Stimulated activated CD8-positive, alpha-beta memory T cell treated with anti-CD3 and anti-CD28 coated beads, Interleukin-15, amount 100 ng/mL, for 1 hour (primary cell): ENCODE measurements at places on chromosomes 12 and 14.
A peak's percentile ranks its signal among the peaks of the same experiment; 100 is the strongest.

- no peak for DNase-seq
Observed at GRCh38 chr12:43836475-43836989, 651 bp downstream of the TMEM117 start.

DNA sequence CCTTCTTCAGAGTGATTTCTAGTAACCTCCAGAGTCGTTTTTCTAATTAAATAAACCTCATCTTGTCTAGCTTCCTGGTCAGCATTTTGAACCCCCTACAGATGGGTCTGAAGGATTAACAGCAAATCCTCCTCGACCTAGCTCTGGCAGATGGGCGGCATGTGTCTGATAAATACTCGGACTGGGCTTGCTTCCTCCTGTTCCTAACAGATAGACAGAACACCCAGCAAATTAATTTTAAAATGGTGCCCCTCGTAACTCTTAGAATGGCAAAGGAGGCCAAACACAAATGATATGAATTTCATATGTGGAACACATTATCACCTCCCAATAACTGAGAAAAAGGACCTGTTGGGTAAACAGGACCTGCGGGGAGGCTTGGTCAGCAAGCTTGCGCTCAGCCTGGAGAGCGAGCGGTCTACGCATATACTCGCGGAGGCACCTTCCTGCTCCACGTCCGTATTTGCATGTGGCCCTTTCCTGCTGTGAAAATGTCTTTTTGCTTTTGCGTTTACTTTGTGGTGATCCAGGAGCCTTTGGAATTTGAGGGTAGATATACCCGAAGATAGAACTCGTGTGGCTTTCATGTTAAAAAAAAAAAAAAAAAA, 79.6 kb downstream of the OTX2 start:
- DNase-seq: no peak

- no peak for DNase-seq
Observed at GRCh38 chr14:98345161-98345560, 926.8 kb downstream of the BCL11B start.

GRCh38 chr14:31894351-31894750, 182.8 kb upstream of the ARHGAP5 start:
- no peak for DNase-seq

DNA sequence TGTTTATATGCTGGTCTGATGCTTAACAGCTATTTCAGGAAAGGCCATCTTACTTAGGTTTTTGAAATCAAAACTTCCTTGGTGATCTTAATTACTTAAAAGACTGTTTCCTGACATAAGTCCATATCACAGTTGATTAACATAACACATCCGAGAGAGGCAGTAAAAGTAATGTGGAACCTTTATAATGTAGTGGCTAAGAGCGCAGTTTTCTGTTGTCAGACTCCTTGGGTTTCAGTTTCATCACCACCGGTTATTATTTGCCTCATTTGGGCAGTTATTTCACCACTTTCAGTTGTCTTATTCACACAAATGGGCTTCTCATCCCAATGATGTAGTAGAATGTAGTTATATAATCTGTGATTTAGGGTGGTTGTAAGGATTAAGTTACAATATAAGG, 30.9 kb downstream of the TBC1D15 start:
- no peak for DNase-seq

GRCh38 chr14:103445806-103446205, 60.6 kb downstream of the MARK3 start:
- no peak for DNase-seq

GRCh38 chr12:112992541-112993398, 14.5 kb downstream of the OAS2 start:
- peak; percentile 34 for DNase-seq

DNA sequence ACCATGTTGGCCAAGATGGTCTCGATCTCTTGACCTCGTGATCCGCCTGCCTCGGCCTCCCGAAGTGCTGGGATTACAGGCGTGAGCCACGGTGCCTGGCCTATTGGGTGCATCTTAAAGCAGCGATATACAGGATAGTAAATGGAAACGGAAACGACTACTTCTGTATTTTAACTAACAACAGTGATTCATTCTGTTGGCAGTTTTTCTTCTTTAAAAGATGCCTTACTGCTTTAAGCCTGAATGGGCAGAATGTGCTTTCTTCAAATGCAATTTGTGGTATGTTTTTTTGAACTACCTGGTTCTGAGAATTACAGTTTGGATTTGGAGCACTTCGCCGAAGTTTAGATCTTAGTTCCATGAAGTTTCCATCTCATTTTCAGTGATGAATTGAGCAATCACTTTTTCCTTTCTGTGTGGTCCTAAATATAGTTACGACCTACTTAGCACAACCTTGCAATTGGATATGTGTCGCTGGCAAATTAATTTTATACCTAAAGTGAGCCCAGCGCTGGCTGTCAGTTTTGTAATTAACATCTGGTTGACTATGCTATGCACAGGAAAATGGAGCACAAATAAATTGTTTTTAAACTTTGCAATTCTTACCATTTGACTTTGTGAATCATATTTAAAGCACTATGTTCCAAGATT, 53.6 kb upstream of the EIF5 start:
- DNase-seq: no peak

DNA sequence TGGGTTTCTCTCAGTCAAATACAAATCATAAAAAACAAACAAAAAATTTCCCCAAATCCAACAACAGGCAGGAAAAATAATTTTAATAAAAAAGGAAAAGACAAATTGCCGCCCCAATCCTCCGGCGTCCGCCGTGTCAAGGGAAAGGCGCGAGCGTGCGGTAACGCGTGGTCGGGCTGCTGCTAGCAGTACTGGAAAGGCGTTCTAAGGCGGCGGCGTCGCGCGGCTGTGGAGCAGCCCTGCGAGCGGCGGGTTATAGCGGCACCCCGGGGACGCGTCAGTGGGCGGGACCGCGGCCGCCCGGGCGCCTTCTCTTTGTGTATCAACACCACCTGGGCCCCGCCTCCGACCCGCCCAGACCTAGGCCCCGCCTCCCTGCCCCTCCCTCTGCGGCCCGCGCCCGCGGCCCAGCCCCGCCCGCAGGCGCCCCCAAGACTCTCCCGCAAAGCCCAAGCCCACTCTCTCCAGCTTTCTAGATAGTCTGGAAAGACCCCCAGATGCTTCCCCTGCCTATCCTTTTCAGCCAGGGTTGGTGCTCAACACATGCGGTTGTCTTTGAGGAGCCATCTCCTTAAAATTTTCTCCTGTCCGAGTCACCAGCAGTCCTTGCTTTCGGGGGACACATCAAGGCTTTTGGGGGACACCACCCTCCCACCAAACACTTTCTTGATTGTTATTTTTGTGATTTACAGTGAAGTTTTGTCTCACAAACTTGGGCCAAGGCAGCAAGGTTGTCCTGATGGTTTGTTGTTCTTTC, at the start of gene SLC38A2:
Gene SLC38A2 (minus strand): TSS at position 230 of the 757 bp plus-strand sequence. CDS start 1,480 bp downstream, outside the sequence.
- peak; percentile 97 for DNase-seq

DNA sequence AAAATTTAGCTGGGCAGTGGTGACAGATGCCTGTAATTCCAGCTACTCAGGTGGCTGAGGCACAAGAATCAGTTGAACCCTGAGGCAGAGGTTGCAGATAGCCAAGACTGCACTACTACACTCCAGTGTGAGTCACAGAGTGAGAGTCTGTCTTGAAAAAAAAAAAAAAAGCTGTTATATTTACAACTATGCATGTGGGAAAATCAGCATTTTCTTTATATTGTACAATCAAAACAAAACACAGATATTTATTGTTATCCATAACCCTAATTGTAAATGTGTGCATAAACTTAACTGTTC, 12.5 kb downstream of the C1R start:
- no peak for DNase-seq

DNA sequence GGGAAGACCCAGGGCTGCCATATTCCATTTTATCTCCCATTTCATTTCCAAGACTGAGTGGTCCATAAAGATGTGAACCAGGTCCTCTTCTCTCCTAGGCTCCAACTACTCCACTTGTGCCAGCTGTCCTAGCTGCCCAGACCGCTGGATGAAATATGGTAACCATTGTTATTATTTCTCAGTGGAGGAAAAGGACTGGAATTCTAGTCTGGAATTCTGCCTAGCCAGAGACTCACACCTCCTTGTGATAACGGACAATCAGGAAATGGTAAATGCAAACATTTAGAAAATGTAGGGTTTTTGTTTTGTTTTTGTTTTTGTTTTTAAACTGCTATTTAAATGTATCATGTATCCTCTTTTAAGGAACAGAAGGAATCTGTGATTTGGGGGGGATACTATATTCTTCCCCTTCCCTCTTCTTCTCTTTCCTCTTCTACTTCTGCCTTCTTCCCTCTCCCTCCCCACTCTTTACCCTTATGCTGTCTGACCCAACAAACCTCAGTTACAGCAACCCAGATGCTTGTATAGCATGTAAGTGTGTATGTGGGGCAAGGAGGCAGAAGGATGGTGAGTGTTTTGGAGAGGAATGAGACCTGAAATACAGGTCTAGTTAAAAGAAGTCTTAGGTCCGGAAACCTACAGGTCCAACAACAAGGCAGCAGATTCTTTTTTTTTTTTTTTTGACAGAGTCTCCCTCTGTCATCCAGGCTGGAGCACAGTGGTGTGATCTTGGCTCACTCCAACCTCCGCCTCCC, 5.9 kb downstream of the KLRG1 start:
- no peak for DNase-seq

- no peak for DNase-seq
Observed at GRCh38 chr12:15670756-15671155, 118.4 kb downstream of the EPS8 start.

- DNase-seq: no peak
Observed at GRCh38 chr12:29733060-29733459, 50.7 kb downstream of the TMTC1 start.

DNA sequence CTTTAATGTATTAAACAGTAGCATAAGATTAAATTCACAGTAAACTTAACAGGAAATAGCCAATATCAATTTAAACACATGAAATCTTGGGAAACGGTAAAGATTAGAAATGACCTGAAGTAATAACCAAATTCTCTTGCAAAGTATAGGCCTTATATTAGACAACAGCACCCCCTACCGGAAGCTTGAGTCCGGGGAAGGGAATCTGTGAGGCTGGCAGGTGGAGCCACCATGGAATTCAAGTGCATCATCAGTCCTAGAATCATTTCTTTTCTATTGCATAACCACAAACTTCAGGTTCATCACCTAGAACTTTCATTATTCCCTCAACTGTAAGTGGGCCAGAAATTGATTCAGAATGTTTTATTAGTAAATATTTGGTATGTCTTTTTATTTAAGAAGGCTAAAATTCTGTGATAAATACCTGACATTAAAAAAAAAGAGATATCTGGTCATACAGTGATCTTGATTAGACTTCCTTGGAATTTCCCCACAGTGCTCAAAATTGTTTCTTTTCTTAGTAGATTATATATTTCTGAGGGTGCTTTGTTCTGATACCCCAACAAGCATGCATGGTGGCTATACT, 48.6 kb downstream of the AP5M1 start:
- peak; percentile 58 for DNase-seq
